ENCODE measurements at places on chromosomes 1 and 21.

GRCh38 chr1:228299901-228300300, 92.1 kb downstream of the OBSCN start:
- DNase-seq = no peak

DNA sequence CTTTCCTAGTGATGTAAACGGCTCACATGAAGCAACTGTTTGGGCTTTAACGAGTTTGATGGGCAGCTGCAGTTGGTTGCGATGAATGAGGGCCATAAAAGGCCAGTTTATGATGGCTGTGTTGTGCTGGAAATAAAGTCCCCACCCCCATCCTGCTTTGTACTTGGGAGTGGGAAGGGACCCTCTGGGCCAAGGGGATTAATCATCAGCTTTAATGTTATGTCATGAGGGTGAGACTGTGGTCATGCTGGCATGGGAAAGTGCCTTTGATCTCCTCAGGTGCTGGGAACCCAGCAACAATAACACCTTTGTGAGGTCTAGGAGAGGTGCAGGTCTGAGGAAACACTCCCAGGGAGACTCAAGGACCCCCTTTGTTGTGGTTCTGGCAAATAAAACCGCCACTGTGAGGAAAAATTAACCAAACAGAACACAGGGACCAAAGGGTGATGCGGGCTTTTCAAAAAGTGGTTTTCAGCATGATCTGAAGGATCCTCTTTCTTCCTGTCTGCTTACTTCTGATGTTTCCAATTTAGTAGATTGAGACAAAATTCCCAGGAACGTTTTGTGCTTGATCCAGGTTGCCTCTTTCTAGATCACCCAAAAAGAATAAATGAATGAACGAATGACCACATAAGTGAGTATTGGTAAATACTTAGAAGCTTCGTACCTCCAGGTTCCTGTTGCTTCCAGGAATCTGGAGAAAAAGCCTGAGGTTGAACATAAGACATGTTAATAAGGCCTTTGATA, 257.8 kb upstream of the HOOK1 start:
- no peak for DNase-seq

GRCh38 chr1:225866061-225866837, 15.9 kb downstream of the TMEM63A start:
- DNase-seq = peak; percentile 69

DNA sequence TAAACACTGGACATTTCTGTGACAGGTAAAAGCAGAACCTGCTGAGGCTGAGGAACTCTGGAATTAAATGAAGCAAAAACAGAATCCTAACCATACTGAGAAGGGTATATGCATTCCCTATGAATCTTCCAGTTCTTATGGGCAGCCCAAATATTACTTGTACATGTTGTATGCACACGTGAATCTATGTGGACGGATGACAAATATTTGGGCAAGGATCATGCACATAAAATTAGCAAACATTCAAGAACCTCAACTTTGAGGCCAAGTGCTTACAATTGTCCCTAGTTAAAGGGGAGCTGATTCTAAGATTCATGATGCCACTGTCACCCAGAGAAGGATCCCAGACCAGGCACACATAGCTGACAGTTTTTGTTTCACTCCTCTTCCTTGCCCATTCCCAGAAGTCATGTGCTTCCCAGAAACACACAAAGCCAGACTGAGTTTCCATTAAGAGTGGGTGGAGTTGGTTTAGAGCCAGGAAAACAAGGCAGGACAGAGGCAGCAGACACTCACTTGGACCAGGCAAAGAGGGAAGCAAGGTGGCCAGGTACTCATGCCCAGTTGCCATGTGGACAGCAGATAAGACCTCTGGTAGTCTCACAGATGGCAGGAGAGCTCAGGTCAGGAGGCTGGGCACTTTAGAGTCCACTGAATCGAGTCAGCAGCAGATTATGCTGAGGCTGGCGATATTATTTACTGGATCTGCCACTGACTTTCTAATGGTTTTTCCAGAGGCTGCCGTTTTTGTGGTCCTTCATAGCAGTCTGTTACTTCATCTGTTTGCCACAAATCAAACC, 25.6 kb downstream of the AK2 start:
- no peak for DNase-seq

GRCh38 chr1:151145304-151146071, 943 bp downstream of the SEMA6C start:
- DNase-seq = peak; percentile 38

DNA sequence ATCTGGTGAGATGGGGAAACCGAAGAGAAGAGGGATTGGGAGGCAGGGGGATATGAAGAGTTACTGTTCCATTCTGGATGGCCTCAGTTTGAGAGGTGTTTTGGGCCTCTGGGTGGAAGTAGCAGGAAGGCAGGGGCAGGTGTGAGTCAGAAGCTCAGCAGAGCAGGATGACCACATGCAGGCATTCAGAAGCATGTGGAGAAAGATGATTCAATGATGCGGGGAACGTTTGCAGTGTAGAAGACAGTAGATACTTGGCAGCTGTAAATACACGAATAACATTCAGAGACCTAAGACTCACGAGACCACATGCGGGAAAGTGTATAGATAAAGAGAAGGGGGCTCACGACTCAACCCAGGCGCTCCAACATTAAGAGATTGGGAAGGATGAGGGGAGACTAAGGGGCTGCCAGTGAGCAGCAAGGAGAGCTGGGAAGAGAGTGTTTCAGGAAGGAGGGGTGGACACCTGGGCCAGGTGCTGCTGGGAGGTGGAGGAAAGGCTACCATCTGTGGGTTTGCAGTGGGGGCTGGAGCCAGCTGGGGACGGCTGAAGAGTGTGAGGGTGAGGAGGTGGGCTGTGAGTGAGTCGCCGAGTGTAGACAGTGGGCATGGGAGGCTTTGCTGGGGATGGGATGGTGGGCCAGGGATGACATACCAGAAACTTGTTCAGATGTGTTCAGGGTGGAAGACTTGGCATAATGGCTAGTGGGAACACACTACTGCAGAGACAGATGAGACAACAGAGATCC, 5.8 kb upstream of the EPS8L3 start:
- no peak for DNase-seq

DNA sequence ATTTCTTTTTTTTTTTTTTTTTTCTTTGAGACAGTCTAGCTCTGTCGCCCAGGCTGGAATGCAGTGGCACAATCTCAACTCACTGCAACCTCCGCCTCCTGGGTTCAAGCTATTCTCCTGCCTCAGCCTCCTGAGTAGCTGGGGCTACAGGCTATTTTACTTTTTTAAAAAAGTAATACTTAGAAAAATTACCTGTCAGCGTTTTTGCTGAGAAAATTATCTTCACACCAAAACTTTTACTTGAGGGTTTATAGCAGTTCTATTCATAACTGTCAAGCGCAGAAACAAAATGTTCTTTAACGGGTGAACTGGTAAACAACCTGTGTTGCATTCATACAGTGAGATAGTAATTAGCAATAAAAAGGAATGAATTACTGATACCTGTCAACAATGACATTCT, 1.5 kb upstream of the SLC25A24 start:
- DNase-seq = no peak

GRCh38 chr1:85359874-85360721, 83.7 kb upstream of the BCL10 start:
- DNase-seq = no peak

DNA sequence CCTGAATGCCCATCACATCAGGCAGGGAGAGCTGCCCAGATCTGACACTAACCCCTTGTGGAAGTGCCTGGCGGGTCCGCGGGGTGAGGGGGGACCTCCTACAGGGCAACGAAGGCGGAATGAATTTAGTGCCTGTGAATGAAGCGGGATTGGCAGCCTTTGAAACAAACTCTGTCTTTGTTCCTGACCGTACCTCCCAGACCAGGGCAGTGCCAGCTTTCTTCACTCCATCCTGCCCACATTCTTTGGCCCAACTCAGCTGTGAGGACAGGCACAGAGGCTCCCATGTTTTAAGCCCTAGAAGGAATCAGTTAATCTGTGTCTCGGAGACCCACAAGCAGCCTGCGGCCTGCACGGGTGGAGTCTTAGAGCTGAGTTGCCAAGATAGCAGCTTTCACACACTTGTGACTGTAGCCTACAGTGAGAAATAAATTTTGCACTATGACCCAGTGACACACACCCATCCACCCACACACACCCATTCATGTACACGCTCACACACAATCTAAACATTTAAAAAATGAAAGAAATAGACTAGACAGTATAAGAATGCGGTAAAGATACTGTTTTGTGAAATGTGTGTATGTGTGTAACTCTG, 60.1 kb upstream of the USP24 start:
- no peak for DNase-seq

DNA sequence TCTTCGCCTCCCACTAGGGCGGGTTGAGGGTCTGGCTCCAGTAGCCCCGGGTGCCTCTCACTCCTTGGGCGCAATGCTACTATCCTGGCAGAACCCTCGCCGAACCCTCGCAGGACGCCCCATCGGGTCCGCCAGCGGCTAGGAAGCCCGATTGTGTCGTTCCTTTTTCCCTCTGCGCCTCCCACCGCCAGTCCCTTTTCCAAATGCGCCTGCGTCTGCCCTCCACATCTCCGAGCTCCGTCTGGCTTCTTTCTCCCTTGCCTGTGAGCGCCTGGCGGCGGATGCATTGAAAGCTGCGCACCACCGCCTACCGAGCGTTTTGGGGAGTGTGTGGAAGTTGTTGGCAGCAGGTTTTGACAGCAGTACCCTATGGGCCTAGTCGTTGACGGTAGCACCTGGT, 1.0 kb upstream of the DIRAS3 start:
- no peak for DNase-seq

DNA sequence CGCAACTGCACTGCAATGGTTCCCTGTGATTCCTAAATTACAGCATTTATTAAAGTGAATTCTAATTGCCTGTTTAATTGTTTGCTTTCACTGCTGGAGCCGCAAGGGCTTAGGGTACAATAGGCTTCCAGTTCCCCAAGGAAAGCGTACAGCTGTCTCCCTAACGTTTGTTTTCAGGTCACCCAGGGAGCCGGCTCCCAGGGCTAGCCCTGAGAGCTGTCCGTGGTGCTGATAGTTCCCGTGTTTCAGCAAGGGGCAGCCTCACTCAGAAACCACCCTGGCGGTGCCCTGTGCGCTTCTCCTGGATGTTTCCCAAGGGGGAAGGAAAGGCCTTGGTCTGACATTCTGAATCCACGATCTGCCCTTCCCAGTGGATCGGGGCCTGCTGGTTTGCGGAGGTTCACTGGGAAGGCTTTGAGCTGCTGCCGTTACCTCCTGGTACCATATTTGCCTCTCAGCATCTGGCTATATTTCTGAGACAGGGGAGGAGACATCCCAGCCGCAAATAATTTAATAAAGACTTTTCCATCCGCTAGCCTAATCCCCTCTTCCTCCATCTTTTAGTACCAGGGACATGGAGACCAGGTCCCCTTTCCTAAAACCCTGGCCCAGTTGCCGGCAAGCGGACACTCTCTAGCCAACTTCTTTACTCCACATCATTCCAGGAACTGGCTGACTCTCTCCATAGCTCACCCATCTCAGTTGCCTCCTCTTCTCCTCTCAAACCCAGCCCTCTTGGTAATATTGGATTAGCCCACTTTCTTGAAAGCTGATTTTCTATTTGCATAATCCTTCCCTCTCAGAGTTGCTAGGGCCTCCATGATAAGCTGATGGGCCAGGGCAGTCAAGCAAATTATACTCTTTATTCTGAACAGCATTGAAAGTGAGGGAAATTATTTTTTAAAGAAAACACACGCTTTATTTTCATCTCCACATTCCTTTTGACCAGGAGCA, 149.0 kb downstream of the IGSF21 start:
- no peak for DNase-seq

DNA sequence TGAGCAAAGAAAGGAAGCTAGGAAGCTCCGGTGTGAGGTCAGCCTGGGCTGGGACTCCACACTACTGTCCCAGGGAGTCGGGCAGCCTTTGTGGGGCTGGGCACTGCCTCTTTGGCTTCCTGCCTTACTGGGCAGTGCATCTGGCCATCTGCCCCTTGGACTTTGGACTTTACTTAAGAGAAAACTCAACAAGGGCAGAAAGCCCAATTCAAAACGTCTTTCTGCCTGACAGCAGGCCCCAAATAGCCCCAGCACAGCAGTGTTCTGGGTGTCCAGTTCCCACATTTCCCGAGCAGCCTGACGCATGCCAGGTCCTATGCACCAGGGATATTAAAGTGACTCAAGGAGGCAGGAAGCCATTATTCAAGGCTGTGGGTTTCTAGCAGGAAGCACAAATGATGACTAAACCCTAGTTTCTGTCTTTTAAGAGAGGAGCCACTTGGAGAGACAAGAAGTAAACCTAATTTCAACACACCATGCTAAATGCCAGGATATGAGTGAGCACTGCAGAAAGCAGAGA, 37.9 kb upstream of the EDEM3 start:
- no peak for DNase-seq

DNA sequence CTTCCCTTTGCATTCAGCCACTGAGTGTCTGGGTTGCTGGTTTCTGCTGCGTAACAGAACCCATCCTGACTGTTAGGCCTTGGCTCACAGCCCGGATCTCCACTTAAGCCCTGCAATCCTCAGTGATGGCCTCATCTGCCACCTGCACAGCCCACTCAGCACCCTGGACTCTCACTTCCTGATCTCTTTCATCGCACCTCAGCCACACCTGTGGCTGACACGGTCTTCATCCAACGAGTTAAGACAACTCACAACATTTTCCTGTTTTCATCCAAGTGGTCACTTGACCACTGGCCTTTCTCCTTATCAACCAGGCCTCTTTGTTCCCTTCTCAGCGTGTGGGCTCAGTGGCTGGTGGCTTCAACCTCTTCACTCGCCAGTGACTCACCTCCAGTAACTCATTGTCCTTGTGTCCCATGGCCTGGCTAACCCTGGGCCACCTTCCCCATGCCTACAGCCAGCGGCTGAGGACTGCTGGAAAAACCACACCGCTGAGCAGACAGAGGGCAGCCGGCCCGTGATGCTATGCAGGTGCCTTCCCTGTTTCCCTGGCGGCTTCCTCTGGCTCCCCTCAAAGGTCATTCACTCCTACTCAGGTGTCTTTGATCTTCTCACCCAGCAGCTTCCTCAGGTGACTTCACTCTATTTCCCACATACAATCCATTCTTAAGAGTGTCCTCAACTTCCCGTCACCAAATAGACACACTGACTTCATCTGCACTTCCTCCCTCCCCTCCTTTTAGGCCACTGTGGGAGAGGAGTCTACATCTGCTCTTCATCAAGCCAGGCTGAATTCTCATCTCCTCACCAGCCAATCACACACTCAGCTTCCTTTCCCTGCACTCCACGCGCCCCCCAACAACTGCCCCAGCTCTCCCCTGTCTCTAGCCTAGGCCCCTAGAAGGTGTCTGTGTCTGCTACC, 19.9 kb upstream of the EDN2 start:
- no peak for DNase-seq

GRCh38 chr1:116820369-116820768, 66.1 kb downstream of the CD2 start:
- no peak for DNase-seq

- no peak for DNase-seq
Measured at GRCh38 chr1:189597083-189597482, 880.6 kb downstream of the BRINP3 start.

GRCh38 chr1:227356620-227357146, 38.4 kb upstream of the CDC42BPA start:
- DNase-seq = no peak

DNA sequence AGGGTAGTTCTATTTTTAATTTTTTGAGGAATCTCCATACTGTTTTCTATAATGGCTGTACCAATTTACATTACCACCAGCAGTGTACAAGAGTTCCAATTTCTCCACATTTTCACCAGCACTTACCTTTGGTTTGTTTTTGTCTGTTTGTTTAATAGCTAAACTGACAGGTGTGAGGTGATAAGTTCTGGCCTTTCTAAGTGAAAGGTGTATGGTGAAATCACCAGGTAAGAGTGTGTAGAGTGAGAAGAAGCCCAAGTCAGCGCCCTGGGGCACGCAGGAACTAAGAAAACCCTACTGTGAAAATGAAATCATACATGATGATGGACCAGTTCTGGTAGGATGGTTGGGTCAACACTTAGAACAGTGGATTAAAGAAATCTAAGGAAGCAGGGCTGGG, 34.5 kb downstream of the BTG3 start:
- no peak for DNase-seq

GRCh38 chr1:12048372-12048771, 14.7 kb upstream of the TNFRSF8 start:
- no peak for DNase-seq
